ENCODE measurements at places on chromosomes 6 and 20. TPM values are rescaled to one million over a fixed set of nuclear protein-coding genes. Genes with fewer than 3 reads are reported as not detected.

DNA sequence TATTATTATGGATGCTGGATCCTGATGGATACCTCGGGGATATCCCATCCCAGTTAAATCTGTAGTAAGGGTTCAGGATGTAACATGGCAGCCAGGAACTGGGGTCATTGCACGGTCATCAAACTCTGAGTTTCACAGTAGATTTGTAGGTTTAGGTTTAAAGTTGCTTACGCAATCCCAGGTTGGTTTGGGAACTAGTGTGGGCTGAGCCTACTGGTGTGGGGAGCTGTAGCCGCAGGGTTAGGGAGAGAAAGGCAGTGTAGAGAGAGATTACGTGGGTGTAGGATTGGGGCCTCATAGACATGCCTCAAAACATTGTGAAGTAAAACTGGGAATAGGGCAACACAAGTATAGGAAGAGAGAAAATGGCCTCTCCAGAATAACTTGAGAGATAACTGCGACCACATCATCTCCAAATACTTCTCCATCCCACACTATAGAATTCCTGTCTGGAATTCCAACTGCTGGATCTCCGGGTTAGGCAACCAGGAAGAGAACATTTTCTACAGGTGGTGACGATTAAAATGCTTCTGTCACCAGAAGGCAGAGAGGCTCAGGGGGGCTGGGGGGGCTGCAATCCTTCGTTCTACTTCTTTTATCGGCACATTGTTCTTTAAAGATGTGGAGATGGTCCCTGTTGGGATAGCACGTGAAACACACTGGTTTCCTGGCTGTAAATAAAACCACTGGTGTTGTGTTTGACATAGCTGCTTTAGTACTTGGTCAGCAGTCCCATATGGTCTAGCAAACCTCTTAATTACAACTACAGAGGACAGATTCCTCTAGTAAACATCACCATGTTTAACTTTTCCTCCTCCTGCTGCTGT is 44.9 kb upstream of the TMEM170B start:
- DNase-seq = no peak

DNA sequence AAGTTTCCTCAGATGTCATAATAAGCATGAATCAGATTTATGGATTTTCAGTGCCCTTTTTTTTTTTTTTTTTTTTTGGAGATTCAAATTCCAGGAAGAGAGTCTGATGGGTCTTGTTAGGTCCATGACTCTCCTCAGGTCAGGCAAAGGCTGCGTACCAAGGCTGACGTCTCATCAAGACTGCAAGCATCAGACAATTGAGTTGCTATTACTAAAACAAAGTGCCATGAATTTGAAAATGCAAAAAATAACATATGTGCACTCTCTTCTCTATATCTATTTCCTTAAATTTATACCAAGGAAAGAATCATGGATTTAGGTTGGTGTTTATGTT is 134.7 kb downstream of the FAM83B start:
- no peak for DNase-seq

RNF144B gene
- 12.1 TPM for total RNA-seq

DNA sequence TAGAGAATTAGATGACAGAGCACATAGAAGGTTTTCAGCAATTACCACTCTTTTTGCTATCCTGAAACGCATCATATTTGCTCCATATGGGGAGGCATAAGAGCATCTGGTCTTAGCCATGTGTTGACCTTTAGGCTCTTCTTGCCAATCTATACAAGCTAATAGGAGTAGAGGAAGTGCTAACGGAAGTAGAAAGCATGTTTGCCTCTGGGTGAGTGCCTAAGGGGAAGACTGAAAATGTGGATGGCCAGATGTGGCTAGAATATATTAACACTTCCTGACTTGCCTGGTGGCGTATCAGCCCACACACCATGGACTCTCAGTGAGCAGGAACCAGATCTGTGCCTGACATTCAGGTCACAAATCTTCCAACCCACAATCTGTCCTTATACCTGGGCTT is 136.3 kb downstream of the LRRC1 start:
- DNase-seq = no peak

- DNase-seq = no peak
Observed at GRCh38 chr6:123802351-123802696, 1.3 kb upstream of the NKAIN2 start.

DNA sequence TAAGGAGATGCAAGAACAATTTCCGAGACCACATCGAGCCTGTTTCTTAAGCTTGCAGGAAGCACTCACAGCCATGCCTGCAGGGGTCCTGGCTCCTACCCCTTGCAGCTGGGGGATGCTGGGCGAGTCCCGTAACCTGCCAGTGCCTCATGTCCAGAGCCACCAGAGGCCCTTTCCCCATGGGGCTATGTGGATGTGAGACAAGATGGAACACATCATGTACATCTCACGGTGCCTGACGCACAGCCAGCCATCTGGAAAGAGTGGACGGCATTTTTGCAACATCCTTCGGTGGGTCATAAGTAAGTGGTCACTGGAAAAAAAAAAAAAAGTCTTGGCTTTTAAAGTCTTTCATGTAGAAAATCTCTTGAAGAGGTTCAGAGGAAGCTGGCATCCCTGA is 72.8 kb downstream of the CDH4 start:
- DNase-seq = no peak

DNA sequence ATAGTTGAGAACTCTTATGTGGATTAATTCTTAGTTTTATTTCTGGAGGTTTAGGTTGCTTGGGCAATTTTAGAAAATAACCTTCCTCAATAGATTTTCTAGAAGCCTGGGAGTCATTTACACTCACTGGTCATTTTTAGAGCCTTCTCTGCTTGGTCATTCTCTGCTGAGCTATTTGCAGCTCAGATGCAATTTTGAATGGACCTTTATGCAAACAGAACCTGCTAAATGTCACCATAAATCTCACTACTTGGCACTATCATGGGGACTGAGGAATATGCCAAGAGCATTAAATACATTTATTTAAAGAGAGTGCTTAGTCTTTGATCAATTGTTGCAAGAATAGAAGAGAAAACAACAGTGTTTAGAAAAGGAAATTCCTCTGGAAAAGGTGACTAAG is 154.0 kb downstream of the CLVS2 start:
- DNase-seq = no peak

DNA sequence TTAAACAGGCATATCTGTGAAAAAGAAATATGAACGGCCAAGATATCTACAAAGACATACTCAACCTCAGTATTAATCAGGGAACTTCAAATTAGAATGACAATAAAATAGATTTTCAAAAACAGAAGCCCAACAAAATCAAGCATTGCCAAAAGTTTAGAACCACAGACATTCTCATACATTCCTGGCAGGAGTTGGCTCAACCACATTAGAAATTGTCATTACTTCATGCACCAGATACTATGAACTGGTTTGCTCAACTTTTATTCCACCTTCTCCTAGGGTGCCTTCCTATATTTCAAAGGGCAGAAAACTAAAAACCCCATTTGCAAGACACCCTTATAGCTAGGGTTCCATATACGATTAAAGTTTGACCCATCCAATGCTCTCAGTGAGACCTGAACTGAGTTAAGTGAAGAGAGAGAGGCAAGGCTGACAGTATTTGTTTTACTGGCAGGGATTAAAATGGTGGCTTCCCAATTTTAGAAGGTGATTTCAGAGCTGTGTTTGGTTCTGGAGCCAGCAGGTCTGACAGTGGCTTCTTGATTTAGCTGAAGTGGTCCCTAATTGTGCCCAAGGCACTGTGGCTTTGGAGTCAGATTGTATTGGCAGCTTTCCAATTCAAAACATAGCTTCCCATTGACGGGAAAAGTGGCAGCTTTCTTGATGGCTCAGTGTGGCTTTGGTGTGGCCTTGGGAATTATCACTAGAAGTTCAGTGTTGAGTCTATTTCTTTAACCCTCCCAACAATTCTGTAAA is 77.1 kb upstream of the CDYL start:
- DNase-seq = no peak

PLCB1 gene
- total RNA-seq = 6.0 TPM

GRCh38 chr20:62908971-62909791 is 17.1 kb downstream of the DIDO1 start:
- no peak for DNase-seq

DNA sequence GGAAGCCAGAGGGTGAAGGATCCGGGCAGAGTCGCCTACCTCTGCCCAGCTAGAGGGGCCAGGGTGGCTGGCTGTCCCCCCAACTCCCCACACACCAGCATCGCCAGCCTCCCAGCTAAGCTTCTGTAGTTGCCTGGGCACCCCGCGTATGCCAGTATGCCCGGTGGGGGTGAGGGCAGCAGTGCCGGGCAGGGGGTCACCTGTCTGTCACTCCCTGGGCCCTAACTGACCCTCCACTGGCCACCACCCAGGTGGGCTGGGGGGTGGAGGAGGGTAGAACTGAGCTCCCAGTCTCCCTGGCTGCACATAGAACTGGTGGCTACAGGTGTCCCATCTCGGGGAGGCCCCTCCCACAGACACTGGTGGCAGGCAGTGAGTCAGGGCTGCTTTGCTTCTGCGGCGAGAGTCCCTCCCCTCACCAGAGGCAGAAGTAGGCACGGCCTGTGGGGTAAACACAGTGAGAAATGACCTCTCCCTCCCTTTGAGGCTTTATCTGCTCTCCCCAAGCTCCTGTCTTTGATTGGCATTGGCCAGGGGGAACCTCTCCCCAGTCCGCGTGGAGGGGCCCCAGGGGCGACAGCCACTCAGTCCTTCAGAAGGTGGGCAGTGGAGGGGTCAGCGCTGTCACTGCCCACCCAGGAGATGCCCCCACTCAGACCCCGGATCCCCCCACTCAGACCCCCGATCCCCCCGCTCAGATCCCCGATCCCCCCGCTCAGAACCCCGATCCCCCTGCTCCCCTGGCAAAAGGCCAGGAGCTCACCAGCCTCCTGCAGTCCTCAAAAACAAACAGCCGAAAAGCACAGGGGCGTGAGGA is 2.5 kb downstream of the NTSR1 start:
- DNase-seq = peak; percentile 78

DNA sequence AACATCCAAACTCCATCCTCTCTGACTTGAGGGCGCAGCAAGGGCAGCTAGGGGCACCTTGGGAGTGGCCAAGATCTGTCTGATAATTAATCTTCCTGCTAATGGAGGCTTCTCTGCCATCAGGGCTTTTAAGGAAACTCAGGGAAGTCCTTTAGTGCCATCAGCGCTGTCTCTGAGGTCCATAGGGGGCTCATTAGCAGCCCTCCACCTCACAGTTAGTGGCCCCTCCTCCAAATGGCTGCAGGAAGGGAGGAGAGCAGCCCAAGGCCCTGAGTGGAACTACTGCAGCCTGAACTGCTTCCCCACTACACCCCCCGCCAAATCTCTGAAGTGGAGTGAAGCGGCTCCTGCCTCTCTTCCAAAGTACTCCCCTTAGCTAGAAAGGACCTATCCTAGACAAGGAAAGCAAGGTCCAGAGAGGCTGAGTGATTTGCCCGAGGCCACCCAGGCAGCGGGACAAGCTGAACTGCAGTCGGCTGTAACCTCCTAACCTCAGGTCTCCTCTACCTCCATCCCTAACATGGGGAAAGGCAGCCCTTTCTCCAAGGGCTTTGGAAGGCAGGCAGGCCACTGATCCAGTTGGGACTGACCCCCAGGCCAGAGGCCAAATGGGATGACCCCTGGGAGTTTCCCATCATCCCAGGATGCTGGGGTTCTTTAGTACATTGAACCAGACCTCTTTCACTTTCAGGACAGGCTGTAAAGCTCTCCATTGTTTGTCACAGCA is 39.5 kb upstream of the ZFAND3 start:
- DNase-seq = no peak

- DNase-seq = no peak
Observed at GRCh38 chr6:83838727-83839126, 14.4 kb upstream of the RIPPLY2 start.

TAB2 gene
- total RNA-seq = 35.7 TPM

GRCh38 chr20:41664584-41664983 is 46.4 kb upstream of the CHD6 start:
- DNase-seq = no peak

SNRPB2 gene
- total RNA-seq = 23.1 TPM

DNA sequence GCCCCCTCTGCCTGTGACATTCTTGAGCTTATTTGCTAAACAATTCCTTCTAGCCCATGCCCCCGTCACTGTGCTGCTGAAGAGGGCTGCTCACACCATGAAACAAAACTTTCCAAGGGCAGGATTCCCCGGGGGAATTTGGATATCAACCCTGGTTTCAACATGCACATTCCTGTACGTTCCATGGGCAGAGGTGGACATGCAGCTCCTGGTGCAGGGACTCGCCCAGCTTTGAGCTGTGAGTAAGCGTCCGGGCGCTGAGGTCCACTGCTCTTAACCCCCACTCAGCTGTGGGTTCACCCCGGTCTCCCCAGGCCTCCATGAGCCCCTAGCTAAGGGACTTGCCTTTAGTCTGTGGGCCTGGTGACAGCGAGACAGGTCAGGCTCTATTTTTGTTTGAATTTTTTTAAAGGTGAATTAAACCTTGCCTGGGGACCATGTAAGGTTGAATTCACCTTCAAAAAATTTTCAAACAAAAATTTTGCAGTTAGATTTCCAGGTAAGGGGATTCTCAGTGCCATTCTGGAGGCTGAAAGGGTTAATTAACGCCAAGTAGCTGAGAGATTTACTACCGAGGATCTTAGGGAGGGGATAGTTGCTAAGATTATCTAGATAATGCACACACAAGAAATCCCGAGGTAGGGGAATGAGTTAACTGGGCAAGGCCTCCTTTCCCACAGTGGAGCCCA is 70.3 kb upstream of the SLC22A23 start:
- no peak for DNase-seq

OR12D3 gene
- not detected for total RNA-seq

- DNase-seq = peak; percentile 79
Observed at GRCh38 chr20:4064144-4064909, 49.0 kb upstream of the RNF24 start.

DNA sequence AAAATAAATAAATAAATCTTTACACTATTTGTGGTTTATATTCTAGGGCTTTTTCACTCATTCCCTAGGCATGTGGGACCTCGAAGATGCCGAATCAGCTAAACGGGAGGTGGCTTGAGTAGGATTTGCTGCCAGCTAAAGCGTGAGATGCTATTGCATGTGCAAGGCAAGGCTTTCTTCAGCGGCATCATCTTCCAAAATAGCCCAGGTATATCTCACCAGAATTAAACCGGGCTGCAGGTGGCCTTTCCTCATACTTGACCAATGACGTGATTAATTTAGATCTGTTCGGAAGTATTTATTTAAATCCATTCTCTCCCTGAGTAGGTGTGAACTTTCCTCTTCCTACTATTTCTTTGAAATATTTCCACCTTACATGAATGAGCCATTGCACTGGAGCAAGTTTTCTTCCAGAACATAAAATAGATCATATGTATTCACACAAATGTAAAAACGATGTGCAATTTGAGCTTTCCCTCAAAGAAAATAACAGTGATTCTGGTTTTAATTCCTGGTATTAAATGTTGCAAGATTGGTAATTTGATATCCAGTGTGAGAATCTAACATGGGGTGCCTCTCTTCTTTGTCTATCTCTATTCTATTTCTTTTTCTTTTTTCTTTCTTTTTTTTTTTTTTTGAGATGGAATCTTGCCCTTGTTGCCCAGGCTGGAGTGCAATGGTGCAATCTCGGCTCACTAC is 24.3 kb upstream of the ZNF217 start:
- DNase-seq = peak; percentile 58

GRCh38 chr6:154167126-154167525 is 128.1 kb downstream of the OPRM1 start:
- no peak for DNase-seq

DNA sequence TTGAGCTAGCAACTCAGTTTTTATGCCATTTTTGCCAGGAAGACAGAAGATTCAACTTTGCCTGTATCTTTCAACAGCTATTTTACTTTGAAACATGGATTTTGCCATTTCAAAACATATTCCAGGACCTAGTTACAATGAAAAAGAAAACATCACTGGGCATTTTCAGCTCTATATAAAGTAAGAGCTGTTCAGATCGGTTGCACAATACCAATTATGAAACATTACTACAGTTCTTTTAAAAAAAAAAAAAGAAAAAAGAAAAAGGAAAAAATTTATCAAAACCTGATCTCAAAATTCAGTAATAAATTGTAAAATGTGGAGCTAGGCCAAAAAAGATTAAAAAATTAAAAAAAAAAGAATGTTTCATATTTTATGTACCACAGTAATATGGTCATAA is 15.6 kb downstream of the BCLAF1 start:
- DNase-seq = no peak

SLC44A4 gene
- 238 TPM for total RNA-seq
